ENCODE measurements at places on chromosomes 2 and 18. TPM values are rescaled to one million over a fixed set of nuclear protein-coding genes. Genes with fewer than 3 reads are reported as not detected.

Gene MFF
- total RNA-seq: 47.0 TPM

Gene SERPINB3
- total RNA-seq: not detected

Gene STEAP3
- total RNA-seq: 4.3 TPM

Gene AP1S3
- total RNA-seq: 6.3 TPM

Gene DPP10
- total RNA-seq: 5.0 TPM

Gene OTOF
- total RNA-seq: not detected

Gene ASB18
- not detected for total RNA-seq

DNA sequence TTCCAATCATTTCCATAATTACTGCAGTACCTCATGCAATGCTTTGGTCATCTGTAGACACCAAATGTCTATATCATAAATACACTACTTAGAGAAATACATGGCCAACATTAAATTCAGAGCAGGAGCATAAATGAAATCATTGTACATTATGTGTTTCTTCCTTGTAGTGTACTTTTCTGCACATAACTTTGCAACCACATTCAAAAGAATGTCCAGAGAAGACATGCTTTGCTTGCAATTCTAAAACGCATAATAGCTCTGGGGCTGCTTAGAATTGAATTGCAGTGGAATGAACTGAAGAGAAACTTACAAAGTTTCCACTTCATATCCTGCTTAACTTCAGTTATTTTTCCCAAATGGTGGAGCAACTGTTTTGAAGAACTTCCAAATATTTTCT, 664.4 kb downstream of the DSC3 start:
- no peaks in the 10 kb centered on the region for H3K36me3 ChIP-seq
- no peak for DNase-seq
- H3K4me1 ChIP-seq: no peaks in the 10 kb centered on the region
- H3K27ac ChIP-seq: no peak overlapping the region
- no peaks in the 10 kb centered on the region for H3K27me3 ChIP-seq
- H3K4me3 ChIP-seq: no peak overlapping the region

- DNase-seq: peak; percentile 9
- no peaks in the 10 kb centered on the region for H3K27me3 ChIP-seq
- H3K4me1 ChIP-seq: no peaks in the 10 kb centered on the region
- no peaks in the 10 kb centered on the region for H3K36me3 ChIP-seq
- H3K4me3 ChIP-seq: no peak overlapping the region
These were observed 57.5 kb downstream of the PIAS2 start for GRCh38 chr18:46859855-46860254.

DNA sequence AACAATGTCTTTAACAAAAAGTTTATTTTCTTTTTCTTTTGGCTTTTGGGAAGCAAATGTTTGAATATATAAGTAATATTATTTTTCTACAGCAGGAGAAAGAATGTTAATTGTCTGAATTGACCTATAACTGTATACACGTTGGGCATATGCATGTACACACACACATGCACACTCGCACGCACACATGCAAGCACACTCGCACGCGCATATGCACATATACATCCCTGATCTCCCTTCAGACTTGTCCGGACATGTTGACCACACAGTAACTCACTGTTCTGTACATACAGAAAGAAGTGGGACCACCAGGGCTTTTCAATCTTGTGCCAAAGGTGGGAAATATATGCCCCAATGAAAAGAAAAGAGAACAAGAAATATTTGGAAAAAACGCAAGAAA, 245.1 kb upstream of the APCDD1 start:
- H3K4me3 ChIP-seq: no peak overlapping the region
- peaks cover 3% of the 10 kb centered on the region for H3K4me1 ChIP-seq

DNA sequence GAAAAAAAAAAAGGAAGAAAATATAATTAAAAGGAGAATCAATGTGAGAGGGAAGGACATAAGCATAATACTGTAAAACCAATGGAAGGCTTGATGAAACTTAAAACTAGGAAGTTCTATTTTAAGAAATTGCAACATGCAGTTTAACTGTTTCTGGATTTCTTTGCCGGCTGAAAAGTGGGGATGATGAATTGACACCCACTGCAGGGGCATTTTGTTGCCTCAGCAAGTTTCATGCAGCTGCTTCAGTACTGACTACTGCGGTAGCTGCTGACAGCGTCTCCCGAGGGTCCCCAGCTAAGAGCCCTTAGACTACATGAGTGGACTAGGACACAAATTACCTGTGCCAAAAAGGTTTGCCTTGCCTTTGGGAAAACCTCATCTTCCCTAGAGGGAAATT, 69.2 kb downstream of the B3GNT2 start:
- H3K4me3 ChIP-seq: no peak overlapping the region
- H3K36me3 ChIP-seq: no peaks in the 10 kb centered on the region
- DNase-seq: no peak

DNA sequence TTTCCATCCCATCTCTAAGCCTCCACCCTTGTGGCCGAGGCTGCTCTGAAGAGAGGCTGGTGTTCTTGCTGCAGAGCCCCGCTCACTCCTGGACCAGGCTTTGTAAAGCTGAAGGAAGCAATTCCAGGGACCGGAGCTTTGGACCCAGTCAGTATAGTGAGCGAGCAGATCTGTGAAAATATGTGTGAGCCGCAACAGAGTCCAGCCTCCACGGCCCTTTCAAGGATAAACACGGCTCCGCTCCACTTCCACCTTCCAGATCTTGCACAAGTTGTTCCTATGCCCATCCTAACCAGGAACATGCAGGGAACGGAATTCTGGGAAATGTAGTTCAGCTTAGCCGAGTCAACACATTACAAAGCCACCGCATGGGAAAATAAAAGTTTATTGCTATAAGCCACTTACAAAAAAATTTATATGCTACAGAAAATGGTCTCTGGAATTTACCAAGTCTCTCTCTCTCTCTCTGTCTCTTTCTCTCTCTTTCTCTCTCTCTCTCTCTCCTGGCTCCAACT, 151.7 kb upstream of the ZNF521 start:
- DNase-seq: peak; percentile 92
- H3K36me3 ChIP-seq: no peaks in the 10 kb centered on the region
- H3K27ac ChIP-seq: no peak overlapping the region
- no peaks in the 10 kb centered on the region for H3K4me1 ChIP-seq

- H3K4me3 ChIP-seq: no peak overlapping the region
- H3K27me3 ChIP-seq: no peaks in the 10 kb centered on the region
These were observed 36.5 kb downstream of the ZRANB3 start for GRCh38 chr2:135494503-135494902.

- peaks cover 18% of the 10 kb centered on the region for H3K27me3 ChIP-seq
- no peak overlapping the region for H3K27ac ChIP-seq
- no peak overlapping the region for H3K4me3 ChIP-seq
- H3K4me1 ChIP-seq: peaks cover under 1% of the 10 kb centered on the region
- no peaks in the 10 kb centered on the region for H3K36me3 ChIP-seq
These were observed 3.9 kb upstream of the KLHL29 start for GRCh38 chr2:23381084-23381483.

DNA sequence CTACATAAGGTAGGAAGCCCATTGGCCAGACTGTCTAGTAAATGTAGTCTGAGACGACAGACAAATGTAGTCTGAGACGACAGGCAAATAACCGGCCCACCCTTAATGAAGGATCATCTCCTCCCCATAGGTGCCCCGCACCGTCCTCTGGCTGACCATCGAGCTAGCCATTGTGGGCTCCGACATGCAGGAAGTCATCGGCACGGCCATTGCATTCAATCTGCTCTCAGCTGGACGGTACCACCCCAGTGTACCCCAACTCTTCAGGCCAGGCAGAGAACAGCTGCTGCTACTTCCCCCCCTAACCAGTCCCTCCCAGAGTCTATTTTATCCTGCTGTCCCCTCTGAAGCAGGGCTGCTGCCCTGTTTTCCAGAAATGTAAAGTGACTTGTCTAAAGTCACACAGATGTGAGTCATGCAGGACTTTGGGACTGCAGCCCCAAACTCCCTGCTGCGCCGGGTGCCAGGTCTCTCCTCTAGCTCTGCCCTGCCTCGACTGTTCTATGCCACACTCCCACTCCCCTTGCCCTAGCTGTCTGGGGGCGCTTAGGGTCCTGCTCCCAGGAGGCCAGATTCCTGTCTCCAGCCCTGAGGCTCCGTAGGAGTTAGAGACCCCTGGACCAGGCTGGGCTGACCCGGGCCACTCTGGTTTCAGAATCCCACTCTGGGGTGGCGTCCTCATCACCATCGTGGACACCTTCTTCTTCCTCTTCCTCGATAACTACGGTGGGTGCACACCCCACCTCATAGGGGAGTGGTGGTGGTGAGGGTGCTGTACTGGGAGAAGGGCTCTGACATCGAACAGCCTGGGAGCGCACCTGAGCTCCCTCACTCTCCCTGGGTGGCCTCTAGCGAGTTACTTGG, 4.7 kb downstream of the SLC11A1 start:
- peak overlapping the region; percentile 82 for H3K27ac ChIP-seq
- H3K4me3 ChIP-seq: no peak overlapping the region
- no peaks in the 10 kb centered on the region for H3K36me3 ChIP-seq

DNA sequence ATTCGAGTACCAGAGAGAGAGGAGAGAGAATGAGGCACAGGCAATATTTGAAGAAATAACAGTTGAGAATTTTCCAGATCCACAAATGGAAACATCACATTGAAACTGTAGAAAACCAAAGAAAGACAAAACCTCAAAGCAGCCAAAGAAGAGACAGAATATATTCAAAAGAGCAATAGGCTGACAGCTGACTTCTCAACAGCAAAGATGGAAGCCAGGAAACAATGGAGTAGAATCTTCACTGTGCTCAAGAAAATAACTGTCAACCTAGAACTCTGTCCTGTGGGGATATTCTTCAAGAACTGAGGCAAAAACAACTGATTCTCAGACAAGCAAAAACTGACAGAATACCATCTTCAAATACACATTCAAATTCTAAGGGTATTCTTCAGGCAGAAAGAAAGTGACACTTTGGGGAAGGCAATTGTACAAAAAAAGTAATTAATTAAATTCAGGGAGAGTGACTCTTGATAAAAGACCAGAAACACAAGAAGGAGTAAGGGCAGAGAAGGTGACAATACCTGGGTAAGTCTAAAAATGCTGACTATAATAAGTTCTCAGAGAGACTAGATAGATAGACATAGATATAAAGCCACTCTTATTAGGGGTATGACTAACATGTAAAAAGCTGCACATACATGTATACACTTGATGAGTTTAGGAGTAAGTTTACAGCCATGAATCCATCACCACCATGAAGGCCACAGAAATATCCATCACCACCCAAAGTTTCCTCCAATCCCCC, 25.6 kb downstream of the ANKMY1 start:
- DNase-seq: no peak
- no peaks in the 10 kb centered on the region for H3K36me3 ChIP-seq
- no peaks in the 10 kb centered on the region for H3K4me1 ChIP-seq
- H3K4me3 ChIP-seq: no peak overlapping the region

GRCh38 chr2:78979380-78980151, 45.9 kb upstream of the REG3G start:
- H3K27me3 ChIP-seq: no peaks in the 10 kb centered on the region
- no peak overlapping the region for H3K27ac ChIP-seq
- no peak overlapping the region for H3K4me3 ChIP-seq
- peak; percentile 82 for DNase-seq
- H3K36me3 ChIP-seq: no peaks in the 10 kb centered on the region
- no peaks in the 10 kb centered on the region for H3K4me1 ChIP-seq

GRCh38 chr2:197675246-197675645, at the start of gene RFTN2:
RFTN2 (minus strand) TSS chr2:197675587; CDS start chr2:197675458, 129 bp downstream.
- no peak for DNase-seq
- H3K4me3 ChIP-seq: no peak within 1 kb of the TSS
- peaks cover 8% of the 10 kb centered on the region for H3K4me1 ChIP-seq
- H3K27me3 ChIP-seq: no peaks in the 10 kb centered on the region
- H3K27ac ChIP-seq: peak within 1 kb of the TSS; percentile 66
- H3K36me3 ChIP-seq: peaks cover 2% of the 10 kb centered on the region

DNA sequence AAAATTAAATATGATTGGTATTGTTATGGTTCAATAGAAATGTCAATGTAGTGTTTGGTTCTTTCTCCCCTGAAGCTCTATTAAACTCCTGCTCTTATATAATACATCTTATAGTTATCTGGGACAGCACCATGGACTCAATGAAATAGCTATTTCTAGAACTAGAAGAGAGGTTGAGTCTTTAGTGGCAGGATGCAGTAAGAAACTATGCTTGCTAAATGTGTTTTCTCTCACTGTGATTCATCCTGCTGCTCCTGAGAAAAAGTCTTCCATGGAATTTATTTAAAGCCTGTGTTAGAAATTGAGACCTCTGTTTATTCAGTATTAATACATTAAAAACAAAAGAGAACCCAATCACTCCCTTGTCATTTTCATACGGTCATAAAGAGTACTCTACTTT, 61.5 kb downstream of the G6PC2 start:
- no peaks in the 10 kb centered on the region for H3K4me1 ChIP-seq
- DNase-seq: no peak
- no peak overlapping the region for H3K4me3 ChIP-seq
- H3K36me3 ChIP-seq: no peaks in the 10 kb centered on the region

- H3K4me1 ChIP-seq: peaks cover 16% of the 10 kb centered on the region
- H3K36me3 ChIP-seq: peaks cover 2% of the 10 kb centered on the region
- no peak overlapping the region for H3K4me3 ChIP-seq
- DNase-seq: peak; percentile 44
These were observed 2.6 kb downstream of the THADA start for GRCh38 chr2:43593254-43593653.

GRCh38 chr2:226721541-226721940, 78.1 kb downstream of the IRS1 start:
- H3K27me3 ChIP-seq: no peaks in the 10 kb centered on the region
- no peaks in the 10 kb centered on the region for H3K36me3 ChIP-seq
- DNase-seq: peak; percentile 68
- no peak overlapping the region for H3K4me3 ChIP-seq
- peaks cover 8% of the 10 kb centered on the region for H3K4me1 ChIP-seq

GRCh38 chr2:205290299-205290698, 392.0 kb upstream of the NRP2 start:
- no peaks in the 10 kb centered on the region for H3K27me3 ChIP-seq
- no peak overlapping the region for H3K27ac ChIP-seq
- no peak for DNase-seq
- H3K36me3 ChIP-seq: no peaks in the 10 kb centered on the region
- H3K4me1 ChIP-seq: no peaks in the 10 kb centered on the region

DNA sequence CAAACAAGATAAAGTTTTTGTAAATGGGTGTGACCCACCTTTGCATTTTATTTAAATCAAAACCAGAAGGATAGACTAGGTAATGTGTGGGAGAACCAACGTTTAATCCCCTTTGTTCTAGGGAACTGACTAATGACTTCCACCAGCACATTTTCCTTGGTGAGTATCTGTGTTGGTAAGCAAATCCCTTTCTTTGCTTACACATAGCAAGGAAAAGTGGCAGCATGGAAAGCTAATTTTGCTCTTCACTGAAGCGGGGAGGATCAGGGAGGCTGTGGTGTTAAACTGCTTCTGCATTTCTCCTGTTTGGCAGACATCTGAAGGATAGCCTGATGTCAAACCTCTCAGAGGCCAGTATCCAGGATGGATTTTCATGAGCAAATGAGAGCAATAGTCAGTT, 331.1 kb downstream of the PTPRM start:
- DNase-seq: no peak
- H3K4me3 ChIP-seq: no peak overlapping the region
- no peaks in the 10 kb centered on the region for H3K27me3 ChIP-seq
- H3K27ac ChIP-seq: no peak overlapping the region
- no peaks in the 10 kb centered on the region for H3K4me1 ChIP-seq
- no peaks in the 10 kb centered on the region for H3K36me3 ChIP-seq
